GM23338 (cell line): ENCODE measurements at places on chromosomes 11 and 22.

- H3K36me3 ChIP-seq, result peaks cover 6% of the 10 kb centered on the region; the same call in 1 of the 2 replicates
- no peak for DNase-seq
- no peaks in the 10 kb centered on the region for H3K4me1 ChIP-seq
- H3K4me3 ChIP-seq, result no peak overlapping the region
- H3K27me3 ChIP-seq, result no peaks in the 10 kb centered on the region
Observed at GRCh38 chr22:49079743-49080500, 747.8 kb downstream of the BRD1 start.

GRCh38 chr11:93819966-93820695, 30.3 kb downstream of the VSTM5 start:
- no peak overlapping the region for H3K4me3 ChIP-seq
- peaks cover 17% of the 10 kb centered on the region; the same call in 1 of the 2 replicates for H3K4me1 ChIP-seq
- no peak overlapping the region for H3K27ac ChIP-seq
- no peaks in the 10 kb centered on the region for H3K27me3 ChIP-seq
- DNase-seq, result peak; percentile 25

- DNase-seq, result no peak
- H3K4me1 ChIP-seq, result 0 out of 2 replicates have a peak, but pooled peaks cover 6% of the 10 kb centered on the region
- no peaks in the 10 kb centered on the region for H3K27me3 ChIP-seq
- H3K36me3 ChIP-seq, result peaks cover 3% of the 10 kb centered on the region; the same call in 1 of the 2 replicates
- H3K4me3 ChIP-seq, result no peak overlapping the region
- no peak overlapping the region for H3K27ac ChIP-seq
Observed at GRCh38 chr11:82183346-82183745, 550.3 kb downstream of the FAM181B start.

DNA sequence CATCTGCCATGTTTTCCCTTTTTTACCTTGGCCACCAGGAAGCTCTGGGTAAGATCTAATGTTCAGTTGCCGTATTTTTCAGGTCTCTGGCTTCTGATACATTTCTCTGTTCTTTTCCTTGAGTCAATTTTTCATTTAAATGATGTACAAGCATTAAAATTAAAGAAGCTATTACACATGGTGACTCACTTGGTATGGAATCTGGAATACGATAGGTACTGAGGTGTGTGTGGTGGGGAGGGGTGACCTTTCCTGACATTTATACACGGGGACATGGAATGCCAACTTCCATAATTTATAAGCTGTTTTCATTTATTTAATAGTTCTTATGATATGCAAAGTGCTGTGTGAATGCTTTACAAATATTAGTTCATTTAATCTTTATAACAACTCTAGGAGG, 47.8 kb upstream of the ALX4 start:
- H3K4me3 ChIP-seq, result no peak overlapping the region
- H3K27me3 ChIP-seq, result no peaks in the 10 kb centered on the region

- H3K4me1 ChIP-seq, result peaks cover 78% of the 10 kb centered on the region
- peaks cover 15% of the 10 kb centered on the region for H3K27me3 ChIP-seq
Observed at GRCh38 chr11:133950874-133951326, 5.9 kb downstream of the IGSF9B start.

GRCh38 chr22:37982938-37983859, 1.2 kb downstream of the SOX10 start:
- DNase-seq, result peak; percentile 87
- peaks cover 10% of the 10 kb centered on the region for H3K4me1 ChIP-seq
- peak overlapping the region; percentile 67 for H3K4me3 ChIP-seq

- no peak overlapping the region for H3K27ac ChIP-seq
- no peaks in the 10 kb centered on the region for H3K27me3 ChIP-seq
- peaks cover 33% of the 10 kb centered on the region for H3K4me1 ChIP-seq
- DNase-seq, result peak; percentile 27
- no peaks in the 10 kb centered on the region for H3K36me3 ChIP-seq
Observed at GRCh38 chr11:114847306-114847975, 169.1 kb downstream of the NXPE2 start.

DNA sequence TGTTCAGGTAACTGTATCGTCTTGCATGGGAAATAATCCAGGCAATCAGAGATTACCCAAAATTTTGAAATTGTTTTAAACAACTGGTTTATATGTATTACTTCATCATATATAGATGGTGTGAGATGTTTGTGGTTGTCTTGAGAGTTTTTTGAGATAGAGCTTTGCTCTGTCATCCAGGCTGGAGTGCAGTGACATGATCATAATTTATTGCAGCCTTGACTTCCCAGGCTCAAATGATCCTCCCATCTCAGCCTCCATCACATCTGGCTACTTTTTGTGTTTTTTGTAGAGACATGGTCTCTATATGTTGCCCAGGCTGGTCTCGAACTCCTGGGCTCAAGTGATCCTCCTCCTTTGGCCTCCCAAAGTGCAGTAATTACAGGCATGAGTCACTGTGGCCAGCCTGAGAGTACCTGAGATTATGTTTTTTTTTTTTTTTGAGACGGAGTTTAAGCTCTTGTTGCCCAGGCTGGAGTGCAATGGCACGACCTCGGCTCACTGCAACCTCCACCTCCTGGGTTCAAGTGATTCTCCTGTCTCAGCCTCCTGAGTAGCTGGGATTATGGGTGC, 11.5 kb downstream of the CTNND1 start:
- H3K4me3 ChIP-seq, result no peak overlapping the region
- peaks cover 31% of the 10 kb centered on the region for H3K4me1 ChIP-seq
- DNase-seq, result no peak
- no peak overlapping the region for H3K27ac ChIP-seq

- H3K27me3 ChIP-seq, result no peaks in the 10 kb centered on the region
- H3K4me1 ChIP-seq, result peaks cover 65% of the 10 kb centered on the region
- H3K4me3 ChIP-seq, result no peak overlapping the region
- DNase-seq, result no peak
- H3K36me3 ChIP-seq, result no peaks in the 10 kb centered on the region
Observed at GRCh38 chr22:17430412-17430811, 61.2 kb downstream of the CECR2 start.

DNA sequence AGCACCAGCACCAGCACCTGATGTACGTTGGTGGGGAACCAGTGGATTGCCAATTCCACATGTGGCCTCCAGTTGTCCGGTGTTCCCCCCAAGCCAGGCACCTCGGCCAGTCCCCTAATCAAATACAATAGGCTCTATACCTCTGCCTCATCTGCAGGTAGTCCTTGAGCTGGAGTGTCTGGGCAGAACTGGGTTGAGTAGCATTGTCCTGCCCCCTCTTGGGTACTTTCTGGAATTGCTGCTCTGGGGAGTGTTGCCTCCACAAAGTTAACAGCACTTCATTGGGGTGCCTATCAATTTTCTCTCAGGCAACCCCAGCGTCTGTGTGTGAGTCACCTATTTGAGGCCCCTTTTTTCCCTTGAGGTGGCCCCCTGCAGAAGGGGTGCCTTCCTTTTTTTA, 413.0 kb upstream of the LARGE1 start:
- H3K36me3 ChIP-seq, result no peaks in the 10 kb centered on the region; the same call in 1 of the 2 replicates
- no peak overlapping the region for H3K27ac ChIP-seq
- no peaks in the 10 kb centered on the region for H3K27me3 ChIP-seq
- peak; percentile 16 for DNase-seq

DNA sequence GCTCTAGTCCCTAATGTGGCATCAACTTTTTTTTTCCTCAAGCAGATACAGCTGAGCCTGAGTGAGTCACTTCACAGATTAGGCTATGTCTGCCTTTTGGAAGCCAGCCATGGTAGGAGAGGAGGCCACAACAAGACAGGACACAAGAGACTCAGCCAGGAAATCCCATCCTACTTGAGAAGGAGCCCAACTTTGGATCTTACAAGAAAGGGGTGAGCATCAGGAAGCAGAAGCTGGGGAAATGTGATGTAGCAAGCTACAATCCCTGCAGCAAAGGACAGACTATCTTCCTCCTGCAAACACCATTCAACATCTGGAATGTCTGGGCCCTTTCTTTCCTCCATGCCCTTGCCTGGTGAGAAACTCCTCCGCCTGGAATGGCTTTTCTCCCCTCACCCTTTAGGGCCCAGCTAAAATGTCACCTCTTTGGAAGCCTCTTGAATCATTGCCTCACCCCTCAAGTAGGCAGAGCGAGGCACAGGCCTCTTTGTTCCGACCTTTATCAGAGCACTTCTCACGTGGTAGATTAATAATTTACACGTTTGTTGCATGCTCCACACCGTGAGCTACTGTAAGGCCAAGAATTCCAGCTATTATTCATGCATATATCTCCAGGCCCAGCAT, 156.4 kb upstream of the PITPNB start:
- DNase-seq, result no peak
- H3K4me3 ChIP-seq, result no peak overlapping the region
- no peaks in the 10 kb centered on the region for H3K27me3 ChIP-seq
- no peaks in the 10 kb centered on the region for H3K36me3 ChIP-seq
- H3K4me1 ChIP-seq, result no peaks in the 10 kb centered on the region

- H3K4me3 ChIP-seq, result no peak overlapping the region
- no peak for DNase-seq
- H3K36me3 ChIP-seq, result no peaks in the 10 kb centered on the region
- H3K27me3 ChIP-seq, result peaks cover 15% of the 10 kb centered on the region
- no peak overlapping the region for H3K27ac ChIP-seq
Observed at GRCh38 chr22:29079218-29079901, 6.5 kb downstream of the KREMEN1 start.

GRCh38 chr11:128405714-128406662, 181.4 kb downstream of the ETS1 start:
- no peak overlapping the region for H3K4me3 ChIP-seq
- DNase-seq, result no peak
- H3K27ac ChIP-seq, result no peak overlapping the region
- H3K36me3 ChIP-seq, result no peaks in the 10 kb centered on the region

GRCh38 chr11:66834943-66835342, 8.3 kb upstream of the RCE1 start:
- H3K27me3 ChIP-seq, result no peaks in the 10 kb centered on the region
- H3K4me1 ChIP-seq, result no peaks in the 10 kb centered on the region
- H3K36me3 ChIP-seq, result no peaks in the 10 kb centered on the region
- H3K4me3 ChIP-seq, result no peak overlapping the region
- DNase-seq, result no peak

GRCh38 chr11:47161134-47161854, 15.4 kb downstream of the ARFGAP2 start:
- 0 out of 2 replicates have a peak, but pooled peaks cover 3% of the 10 kb centered on the region for H3K4me1 ChIP-seq
- H3K36me3 ChIP-seq, result no peaks in the 10 kb centered on the region
- H3K27ac ChIP-seq, result peak overlapping the region; percentile 74; the same call in 1 of the 2 replicates
- H3K4me3 ChIP-seq, result no peak overlapping the region
- peak; percentile 93 for DNase-seq

DNA sequence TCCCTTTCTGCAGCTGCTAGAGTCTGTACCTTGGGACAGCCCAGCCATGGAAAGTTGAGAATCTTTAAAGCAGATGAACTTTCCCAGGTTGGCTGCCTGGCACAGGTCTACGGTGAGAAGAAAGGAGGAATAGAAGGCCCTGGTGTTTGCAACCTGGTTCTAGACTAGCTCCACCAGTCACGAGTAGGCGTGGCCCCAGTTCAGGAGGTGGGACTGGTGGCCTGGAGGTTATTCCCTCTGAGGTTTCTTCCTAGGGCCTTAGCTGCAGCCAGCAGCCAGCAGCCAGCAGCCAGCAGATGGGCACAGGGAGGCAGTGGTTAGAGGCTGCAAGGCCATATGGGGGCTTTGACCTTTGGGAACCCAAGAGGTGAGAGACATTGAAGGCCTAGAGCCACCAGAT, 40.9 kb downstream of the PRDM11 start:
- H3K4me1 ChIP-seq, result no peaks in the 10 kb centered on the region
- H3K36me3 ChIP-seq, result no peaks in the 10 kb centered on the region; the same call in 1 of the 2 replicates
- no peak overlapping the region for H3K27ac ChIP-seq
- no peak for DNase-seq
- H3K4me3 ChIP-seq, result no peak overlapping the region
- H3K27me3 ChIP-seq, result no peaks in the 10 kb centered on the region
